Progenitor cell of endocrine pancreas (in vitro differentiated cells): ENCODE measurements at places on chromosomes 6 and 20. TPM values are rescaled to one million over a fixed set of nuclear protein-coding genes. Genes with fewer than 3 reads are reported as not detected.

The SLC35F1 gene
- 4.5 and 5.1 TPM in 2 replicates for total RNA-seq

The TBC1D22B gene
- 14.6 and 17.1 TPM in 2 replicates for total RNA-seq

The SPDEF gene
- total RNA-seq = 0.62 and 0.65 TPM in 2 replicates

GRCh38 chr6:29992807-29993206 lies 50.5 kb downstream of the HLA-A start:
- H3K27me3 ChIP-seq = peaks cover 31% of the 10 kb centered on the region
- H3K4me3 ChIP-seq = no peak overlapping the region
- no peak overlapping the region for H3K27ac ChIP-seq
- no peak for DNase-seq
- no peaks in the 10 kb centered on the region for H3K4me1 ChIP-seq

DNA sequence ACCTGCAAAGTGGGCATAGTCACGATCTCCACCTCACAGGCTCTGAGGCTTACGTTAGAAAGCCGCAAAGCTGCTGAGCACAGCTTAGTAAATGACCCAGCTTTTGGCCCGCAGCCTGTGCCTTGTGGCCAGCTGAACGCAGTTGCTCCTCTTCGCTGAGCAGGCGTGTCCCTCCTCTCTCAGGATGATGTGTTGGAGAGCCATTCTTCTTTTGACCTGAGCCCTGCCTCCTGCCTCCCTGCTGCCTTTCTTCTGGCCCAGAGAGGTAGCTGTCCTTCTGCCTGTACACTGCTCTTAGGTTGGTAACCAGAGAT lies 47.6 kb upstream of the MYL9 start:
- H3K27ac ChIP-seq = no peak overlapping the region
- no peak for DNase-seq
- peaks cover 8% of the 10 kb centered on the region for H3K36me3 ChIP-seq
- no peak overlapping the region for H3K4me3 ChIP-seq
- peaks cover 3% of the 10 kb centered on the region for H3K27me3 ChIP-seq
- H3K4me1 ChIP-seq = peaks cover 9% of the 10 kb centered on the region
